HTR-8/SVneo (cell line): ENCODE measurements at places on chromosomes 2 and 18.

GRCh38 chr18:22813648-22814328 is 119.3 kb upstream of the RBBP8 start:
- peak; percentile 18 for DNase-seq

DNA sequence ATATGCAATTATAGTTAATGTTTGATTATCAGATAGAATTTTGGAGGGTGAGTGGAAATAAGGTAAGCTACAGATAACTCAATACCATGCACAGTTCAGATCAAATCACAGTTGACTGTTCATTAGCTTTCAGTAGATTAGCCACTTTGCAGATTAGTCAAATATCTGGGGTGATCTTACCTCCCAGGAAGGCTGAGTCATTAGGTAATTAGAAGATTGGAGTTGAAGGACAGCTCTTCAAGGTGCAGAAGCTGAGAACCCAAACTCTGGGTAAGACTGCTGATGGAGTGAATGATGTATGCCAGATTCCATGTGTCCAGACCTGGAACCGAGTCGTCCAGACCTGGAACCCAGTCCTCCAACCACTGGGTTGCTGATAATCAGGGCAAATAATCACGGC is 262.8 kb upstream of the UBE2E3 start:
- DNase-seq, result no peak

DNA sequence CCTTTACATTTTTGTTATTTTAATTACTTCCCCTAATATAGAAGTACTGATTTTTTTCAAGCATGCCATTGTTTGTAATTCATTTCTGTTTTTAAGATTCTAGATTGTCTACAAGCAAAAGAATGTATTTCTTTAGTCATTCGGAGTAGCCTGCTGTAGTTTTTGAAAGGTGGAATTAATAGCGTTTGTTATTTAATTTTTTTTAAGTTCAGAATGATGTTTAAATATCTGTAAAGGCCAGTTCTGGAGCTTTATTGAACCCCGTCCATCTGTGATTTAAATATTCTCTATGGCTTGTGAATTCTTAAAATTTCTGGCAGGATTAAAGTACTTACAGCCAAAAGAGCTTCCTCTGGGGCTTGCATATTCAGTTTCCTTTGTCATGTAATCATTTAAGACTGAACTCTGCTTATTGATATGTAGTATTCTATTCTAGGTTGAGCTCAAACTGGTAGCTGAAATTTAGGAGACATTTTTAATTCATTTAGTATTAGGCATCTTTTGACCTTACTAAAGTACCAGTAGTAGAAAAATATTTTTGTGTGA is 5.2 kb downstream of the TGIF1 start:
- DNase-seq, result no peak

GRCh38 chr18:28175930-28176697 is 816 bp downstream of the CDH2 start:
- peak; percentile 14 for DNase-seq

- no peak for DNase-seq
These were observed 31.8 kb downstream of the SP100 start for GRCh38 chr2:230447455-230448451.

- DNase-seq, result no peak
These were observed 76.5 kb downstream of the BABAM2 start for GRCh38 chr2:27967076-27967475.

DNA sequence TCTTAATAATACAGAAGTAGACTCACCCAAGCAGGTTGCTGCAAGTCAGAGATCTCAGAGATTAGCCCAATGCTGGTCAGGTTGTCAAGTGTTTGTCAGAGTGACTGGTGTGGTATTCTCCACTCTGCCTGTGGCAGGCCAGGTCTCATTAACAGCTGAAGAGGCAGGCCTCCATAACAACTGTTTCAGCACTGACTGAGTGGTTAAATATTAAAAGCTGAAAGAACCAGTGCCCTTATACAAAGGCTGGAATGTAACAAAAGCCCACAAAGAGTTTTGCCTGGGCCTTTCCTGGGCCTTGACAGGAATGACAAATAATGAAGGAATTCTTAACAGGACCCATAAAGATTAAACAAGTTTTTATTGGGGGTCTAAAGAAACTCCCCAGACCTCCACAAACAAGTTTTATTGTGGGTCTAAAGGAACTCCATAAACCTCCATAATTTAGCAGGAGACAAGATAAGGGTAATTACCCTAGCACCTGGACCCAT is 26.8 kb downstream of the SULT1C2 start:
- DNase-seq, result no peak

- no peak for DNase-seq
These were observed 38.1 kb downstream of the ZNF236 start for GRCh38 chr18:76860411-76860810.

DNA sequence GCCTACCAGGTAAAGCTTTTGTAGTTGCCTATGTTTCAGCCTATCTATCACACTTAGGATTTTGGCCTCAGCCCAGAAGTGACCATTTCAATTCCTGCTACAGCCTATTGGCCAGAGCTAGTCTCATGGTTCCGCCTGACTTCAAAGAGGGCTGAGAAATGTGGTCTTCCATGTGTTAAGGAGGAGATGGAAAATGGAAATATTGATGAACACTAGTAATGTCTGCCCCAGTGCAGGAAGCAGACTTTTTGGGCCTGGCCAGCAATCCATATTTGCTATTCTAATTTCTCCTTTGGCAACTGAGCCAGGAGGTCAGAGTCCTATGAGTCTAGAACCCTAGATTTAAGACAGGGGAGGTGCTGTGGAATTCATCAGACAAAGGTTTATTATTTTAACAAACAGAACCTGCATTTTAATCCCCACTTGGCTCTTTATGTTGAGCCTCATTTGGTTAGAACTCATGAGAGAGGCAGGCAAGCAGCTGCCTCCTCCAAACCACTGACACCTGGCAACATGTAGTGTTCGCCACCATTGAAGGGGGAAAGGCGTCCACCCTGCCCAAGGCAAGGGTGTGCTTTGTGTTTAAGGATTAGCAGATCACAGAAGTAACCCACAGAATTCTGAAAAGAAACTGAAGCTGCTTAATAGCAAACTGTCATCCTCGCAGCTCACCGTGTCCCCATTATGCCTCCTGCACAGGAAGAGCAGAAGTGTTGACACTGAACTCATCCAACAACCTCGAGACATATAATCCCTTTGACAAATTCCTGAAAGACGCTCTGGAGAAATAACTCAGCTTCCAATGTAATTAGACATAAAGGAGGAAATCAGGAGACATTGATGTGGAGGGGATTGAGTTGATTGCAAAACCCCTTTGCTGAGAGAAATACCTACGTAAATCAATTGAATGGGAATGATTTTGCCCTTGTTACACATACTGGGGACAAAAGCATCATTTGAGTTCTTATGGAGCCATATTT is 47.7 kb upstream of the SCG2 start:
- no peak for DNase-seq

DNA sequence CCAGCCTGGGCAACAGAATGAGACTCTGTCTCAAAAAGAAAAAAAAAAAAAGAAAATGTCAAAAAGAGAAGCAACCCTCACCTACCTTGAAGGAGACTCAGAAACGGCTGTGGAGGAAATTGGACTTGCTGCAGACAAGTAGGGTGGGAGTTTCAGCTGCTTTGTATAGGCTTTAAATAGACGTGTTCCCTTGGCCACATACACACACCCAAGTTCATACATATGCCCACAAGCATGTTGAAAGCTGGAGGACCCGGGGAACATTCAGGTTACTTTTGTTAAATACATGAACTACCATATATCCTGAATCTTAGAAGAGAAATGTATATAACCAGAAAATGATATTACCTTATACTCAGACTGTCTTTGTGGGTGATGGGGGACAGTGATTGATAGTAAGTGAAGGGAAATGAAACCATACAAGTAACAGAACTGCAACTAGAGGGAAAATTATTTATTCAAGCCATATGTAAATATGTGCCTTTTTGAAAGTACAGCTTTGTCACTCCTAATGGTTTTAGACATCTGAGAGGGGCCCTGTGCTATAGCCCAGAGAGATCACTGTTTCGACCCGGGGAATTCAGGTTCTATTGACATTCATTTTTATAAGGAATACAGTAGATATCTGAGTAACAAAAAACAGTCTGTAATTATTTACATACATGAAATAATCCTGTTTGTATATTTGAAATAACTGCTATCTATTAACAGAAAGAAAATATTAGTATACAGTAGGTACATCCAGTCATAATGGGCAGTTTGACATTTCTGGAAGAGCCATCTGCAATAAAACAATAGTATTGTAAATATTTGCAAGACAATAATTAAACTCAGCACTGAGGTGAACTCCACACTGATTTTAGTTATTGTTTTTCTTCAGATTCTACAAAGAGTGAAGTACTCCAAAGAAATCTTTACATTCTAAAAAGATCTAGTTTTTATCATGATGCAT is 48.0 kb upstream of the TGIF1 start:
- DNase-seq, result no peak

DNA sequence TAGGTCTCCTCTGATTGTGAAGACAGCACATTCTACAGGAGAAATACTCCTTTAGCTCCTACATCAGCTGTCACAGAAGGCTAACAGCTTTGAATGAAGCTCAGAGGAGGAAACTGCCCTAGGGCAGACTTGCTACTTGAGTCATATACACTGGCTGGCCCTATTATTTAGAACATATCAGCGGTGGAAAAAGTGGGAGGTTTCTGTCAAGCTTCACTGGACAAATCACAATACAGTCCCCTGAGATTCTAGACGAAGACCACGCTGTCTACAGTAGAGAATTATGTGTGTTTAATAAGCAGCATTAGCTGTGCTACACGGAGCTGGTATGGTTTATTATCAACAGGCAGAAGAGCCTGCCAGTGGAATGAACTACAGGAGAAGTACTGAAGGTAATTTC is 230.9 kb upstream of the FSIP2 start:
- no peak for DNase-seq

GRCh38 chr2:113124181-113124961 is 3.0 kb upstream of the IL1RN start:
- DNase-seq, result no peak

DNA sequence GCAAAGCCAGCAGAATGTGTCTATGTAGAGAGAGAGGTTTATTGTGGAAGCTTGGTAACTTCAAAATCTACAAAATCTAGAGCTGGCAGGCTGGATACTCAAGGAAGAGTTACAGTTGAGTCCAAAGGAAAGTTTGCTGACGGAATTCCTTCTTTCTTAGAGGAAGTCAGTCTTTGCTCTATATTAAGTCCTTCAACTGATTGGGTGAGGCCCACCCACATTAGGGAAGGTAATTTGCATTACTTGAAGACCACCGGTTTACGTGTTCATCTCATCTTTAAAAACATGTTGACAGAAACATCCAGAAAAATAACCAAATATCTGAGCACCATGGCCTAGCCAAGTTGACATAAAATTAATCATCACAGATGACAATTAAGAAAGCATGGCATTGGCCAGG is 101.5 kb downstream of the TEX51 start:
- no peak for DNase-seq

DNA sequence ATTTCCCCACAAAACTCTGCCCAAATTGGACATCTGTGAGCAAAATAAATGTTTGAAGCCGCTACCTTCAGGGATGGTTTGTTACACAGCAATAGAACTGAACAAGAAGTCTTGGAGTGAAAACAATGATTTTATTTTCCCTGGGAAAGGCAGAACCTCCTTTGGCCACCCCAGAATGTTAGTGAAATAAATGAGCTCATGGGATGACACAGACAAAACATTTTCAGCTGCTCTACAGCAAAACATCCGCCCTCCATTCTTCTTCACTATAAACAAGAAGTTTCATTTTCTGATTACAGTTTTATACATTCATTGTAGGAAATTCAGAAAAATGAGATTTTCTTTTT is 4.3 kb upstream of the EFHD1 start:
- DNase-seq, result no peak

GRCh38 chr18:12046046-12046750 is 47.4 kb upstream of the ANKRD62 start:
- DNase-seq, result no peak

DNA sequence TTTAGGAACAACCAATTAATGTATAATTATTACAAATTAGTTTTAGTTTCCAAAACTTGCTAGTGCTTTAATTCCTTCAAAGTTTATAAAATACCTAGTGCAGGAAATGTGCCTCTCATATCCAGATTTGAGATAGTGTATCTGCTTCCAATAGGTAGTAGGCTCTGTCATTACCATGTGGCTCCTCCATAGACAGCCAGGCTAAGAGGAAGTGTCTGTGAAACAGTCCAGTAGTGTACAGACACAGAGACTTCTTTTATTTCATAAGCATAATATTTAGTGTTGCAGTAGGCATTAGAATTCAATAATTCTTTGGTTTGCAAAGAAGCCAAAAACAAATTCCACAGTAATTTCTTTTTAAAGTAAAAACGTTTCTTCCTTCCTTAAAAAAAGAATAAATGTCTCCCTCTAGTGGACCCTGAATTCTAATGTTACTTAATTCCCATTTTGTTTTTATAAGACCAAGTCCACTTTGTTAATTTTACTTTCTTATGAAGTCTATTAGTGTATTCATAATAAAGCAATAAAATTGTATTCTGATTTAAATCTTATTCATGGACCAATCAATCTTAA is 101.2 kb downstream of the NEB start:
- DNase-seq, result peak; percentile 7

DNA sequence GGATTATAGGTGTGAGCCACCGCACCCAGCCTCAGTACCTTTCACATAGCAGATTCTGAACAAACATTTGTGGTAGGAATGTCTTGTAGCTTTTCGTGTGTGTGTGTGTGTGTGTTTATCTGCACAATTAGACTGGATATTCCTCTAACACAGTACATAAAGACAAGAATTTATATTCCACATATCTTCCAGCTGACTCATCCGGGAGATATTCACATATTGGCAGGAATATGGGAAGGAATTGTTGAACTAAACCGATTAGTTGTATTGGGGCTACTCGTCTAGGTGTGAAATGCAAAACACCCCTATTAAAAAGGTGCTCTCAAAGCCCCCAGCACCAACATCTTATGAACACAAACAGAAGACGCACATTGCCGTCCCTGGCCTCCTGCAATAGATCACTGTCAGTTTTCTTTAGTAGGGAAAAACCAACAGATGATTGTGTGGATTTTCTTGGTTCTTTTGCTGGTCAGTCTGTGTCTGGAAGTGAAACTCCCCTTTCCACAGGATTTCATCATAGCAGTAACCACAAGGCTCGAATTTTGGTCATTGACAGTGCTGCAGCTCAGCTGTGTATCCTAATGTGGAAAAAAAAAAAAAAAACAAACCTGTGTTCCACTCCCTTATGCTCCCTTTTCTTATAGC is 208.5 kb upstream of the ACVR2A start:
- DNase-seq, result peak; percentile 43

- DNase-seq, result no peak
These were observed 80.7 kb upstream of the EHBP1 start for GRCh38 chr2:62624855-62625254.

DNA sequence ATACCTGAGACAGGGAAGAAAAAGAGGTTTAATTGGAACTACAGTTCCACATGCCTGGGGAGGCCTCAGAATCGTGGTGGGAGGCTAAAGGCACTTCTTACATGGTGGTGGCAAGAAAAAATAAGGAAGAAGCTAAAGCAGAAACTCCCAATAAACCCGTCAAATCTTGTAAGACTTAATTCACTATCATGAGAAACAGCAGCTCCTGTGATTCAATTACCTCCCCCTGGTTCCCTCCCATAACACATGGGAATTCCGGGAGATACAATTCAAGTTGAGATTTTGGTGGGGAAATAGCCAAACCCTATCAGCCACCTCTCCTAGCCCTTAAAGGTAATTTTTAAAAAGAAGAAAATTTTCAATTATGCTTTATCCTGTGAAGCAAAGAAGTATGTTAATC is 728.8 kb downstream of the RNF144A start:
- DNase-seq, result no peak
